Right lobe of liver (tissue), 6 donors: ENCODE measurements at places on chromosomes 6 and 20. TPM values are rescaled to one million over a fixed set of nuclear protein-coding genes. Genes with fewer than 3 reads are reported as not detected.

Gene ISM1
- total RNA-seq = 5.0 TPM

Gene ID4
- total RNA-seq = 2.0 TPM

Gene PI16
- total RNA-seq = not detected

Gene FAM217A
- not detected for total RNA-seq

Gene PNLDC1
- not detected for total RNA-seq

Gene FOXQ1
- total RNA-seq = 0.12 TPM

Gene HCRTR2
- total RNA-seq = not detected

Gene KCNQ5
- total RNA-seq = not detected

GRCh38 chr6:48110436-48111142 is 408 bp downstream of the PTCHD4 start:
- no peak for DNase-seq

- DNase-seq = peak; percentile 22
These were observed 960 bp downstream of the TNFRSF6B start for GRCh38 chr20:63697357-63697867.

- no peak for DNase-seq
These were observed 430.9 kb downstream of the BCKDHB start for GRCh38 chr6:80537118-80537972.

DNA sequence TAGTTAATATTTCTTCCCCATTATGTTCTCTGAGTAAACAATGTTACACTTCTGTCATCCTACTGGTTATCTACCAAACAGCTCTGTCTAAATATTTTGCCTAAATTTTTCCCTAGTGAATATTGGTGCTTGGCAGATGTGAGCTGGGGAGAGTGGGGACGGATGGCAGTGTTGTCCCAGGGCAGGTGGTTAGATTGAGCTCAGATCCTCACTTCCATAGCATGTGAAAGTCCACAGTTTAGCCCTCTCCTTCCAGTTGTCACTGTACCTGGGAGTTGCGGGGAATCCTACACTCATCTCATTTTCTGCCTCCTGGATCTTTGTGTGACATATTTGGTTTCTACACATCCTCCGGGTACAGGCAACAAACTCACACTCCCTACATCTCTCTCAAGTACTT is 484.9 kb downstream of the EPM2A start:
- DNase-seq = no peak

DNA sequence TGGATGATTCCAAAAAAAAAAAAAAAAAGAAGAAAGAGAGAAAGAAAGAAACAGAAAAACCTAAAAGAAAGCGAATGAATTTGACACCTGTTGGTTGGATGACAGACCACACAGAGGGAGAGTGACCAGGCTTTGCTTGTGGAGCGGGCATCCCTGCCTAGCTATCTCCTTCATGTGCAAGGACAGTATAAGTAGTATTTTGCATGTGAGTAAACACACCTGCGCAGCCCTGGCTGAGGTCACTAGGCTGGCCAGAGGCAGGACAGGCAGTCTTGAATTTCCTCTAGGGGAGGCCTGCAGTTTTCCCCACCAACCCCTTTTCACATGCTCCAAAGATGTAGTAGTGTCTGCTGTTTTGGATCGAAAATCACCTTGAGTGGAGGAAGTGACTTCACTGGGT is 126.4 kb downstream of the CCDC170 start:
- DNase-seq = no peak

DNA sequence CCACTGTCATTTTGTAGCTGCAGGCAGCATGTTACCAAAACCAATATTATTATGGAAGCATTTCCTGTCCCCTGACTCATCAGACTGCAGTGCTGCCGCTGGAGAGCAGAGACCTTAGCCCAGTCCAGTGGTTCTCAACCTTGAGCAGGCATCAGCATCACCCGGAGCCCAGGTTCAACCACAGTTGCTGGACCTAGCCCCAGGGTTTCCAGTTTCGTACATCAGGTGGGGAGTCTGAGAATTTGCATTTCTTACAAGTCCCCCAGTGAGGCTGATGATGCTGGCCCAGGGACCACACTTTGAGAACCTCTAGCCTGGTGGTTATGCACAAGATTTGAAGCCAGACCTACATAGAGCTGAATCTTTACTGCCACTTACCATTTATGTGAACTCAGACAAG is 47.3 kb downstream of the LY86 start:
- DNase-seq = no peak

DNA sequence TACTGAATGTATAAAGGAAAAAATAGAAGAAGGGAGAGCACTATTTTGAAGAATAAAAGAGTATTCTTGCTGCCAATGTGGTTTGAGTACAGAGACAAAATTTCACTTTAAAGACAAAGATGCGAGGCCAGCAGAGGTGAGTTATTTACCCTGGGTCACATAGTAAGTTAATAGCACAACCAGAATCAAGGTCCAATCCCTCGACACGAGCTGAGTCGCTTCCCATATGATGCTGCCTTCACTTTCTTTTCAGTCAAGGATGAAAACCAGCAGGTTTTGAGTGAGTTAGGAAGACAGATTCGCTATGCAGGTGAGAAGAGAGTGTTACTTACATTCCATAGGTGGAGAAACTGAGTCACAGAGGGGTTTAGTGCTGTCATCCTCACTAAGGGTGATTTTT is 75.8 kb downstream of the F13A1 start:
- no peak for DNase-seq

DNA sequence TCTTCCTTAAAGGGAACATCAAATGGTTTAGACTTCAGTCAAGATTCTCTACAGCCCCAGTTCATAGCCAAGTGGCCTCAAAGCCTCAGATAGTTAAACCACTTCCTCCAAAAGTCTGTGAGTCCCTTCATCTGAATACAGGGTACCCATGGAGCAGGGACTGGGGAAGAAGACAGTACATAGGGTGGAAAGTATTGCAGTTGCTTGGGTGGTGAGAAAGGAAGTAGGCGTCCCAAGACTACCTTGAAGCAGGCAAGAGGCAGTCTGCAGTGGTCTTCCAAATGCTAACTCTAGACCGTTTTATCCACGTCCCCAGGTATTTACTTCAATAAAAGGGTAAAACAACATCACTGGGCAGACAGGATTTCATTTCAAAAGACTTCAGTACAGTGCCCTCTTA is 2.0 kb downstream of the FYN start:
- DNase-seq = no peak

- no peak for DNase-seq
These were observed 1.1 kb upstream of the FGD2 start for GRCh38 chr6:37004044-37004980.

- no peak for DNase-seq
These were observed 35.0 kb downstream of the SESN1 start for GRCh38 chr6:109059571-109060021.

- no peak for DNase-seq
These were observed 1.0 kb upstream of the MTG2 start for GRCh38 chr20:62181808-62182207.

DNA sequence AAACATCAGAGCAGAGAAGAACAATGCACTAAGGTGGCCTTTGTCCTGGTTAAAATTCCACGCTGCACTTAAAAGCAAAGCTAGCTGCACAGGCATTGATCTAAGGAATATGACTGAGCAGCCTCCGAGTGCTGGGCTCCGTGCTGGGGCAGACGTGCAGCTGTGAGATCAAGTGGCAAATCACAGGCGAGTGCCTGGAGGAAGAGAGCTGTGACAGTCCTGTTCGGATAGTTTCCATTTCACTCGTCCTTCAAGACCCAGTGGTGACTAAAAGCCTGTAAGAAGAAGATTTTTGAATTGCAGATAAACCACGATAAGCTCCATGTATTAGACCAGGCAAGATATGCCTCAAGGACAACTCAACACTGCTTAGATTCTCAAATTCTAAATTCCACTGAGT is 247.9 kb downstream of the ANKRD60 start:
- DNase-seq = no peak

GRCh38 chr6:165636402-165637048 is 26.5 kb downstream of the PDE10A start:
- no peak for DNase-seq

GRCh38 chr6:118696271-118696670 is 44.9 kb upstream of the CEP85L start:
- DNase-seq = no peak

GRCh38 chr6:166413491-166413951 is 30.8 kb upstream of the MPC1 start:
- DNase-seq = no peak

DNA sequence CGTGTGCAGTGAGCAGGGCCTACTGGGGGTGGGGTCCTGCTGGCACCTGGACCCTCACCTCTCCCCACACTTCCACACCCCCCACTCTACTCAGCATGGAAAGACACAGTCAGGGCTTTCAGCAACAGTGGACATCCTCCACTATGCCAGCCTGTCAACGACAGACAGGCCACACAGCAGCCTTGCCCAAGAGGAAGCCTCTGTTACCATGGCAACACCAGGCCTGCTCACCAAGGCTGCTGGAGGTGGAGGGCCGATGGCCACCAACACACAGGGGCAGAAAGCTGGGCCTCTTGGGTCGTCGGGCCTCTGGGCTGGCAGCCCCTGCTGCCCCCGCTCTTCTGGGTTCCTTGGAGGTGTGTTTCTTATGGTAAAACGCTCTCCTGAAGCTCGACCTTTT is 13.6 kb downstream of the BNIP5 start:
- no peak for DNase-seq

DNA sequence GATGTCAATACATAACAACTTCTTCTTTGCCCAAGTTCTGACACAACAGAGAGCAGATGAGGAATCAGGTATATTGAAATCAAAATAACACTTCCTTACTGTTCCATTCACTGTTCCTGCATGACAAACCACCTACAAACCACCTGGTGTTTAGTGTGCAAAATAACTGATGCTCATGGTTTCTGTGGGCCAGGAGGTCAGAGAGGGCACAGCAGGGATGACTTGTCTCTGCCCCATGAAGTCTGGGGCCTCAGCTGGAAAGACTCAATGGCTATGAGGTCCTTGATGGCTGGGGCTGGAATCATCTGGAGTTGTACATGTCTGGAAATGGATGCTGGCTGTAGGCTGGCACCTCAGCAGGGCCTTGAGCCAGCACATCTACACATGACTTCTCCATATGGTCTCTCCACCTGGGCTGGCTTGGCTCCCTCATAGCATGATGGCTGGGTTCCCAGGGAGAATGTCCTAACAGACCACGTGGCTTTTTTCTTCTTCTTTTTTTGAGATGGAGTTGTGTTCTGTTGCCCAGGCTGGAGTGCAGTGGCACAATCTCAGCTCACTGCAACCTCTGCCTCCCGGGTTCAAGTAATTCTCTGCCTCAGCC is 7.4 kb upstream of the COX4I2 start:
- no peak for DNase-seq
